Aortic smooth muscle cell (primary cell): ENCODE measurements at places on chromosomes 3 and 15. TPM values are rescaled to one million over a fixed set of nuclear protein-coding genes. Genes with fewer than 3 reads are reported as not detected.

Gene PLS1
- 0.37 and 0.66 TPM in 2 replicates for total RNA-seq

Gene GOLGA6A
- total RNA-seq = not detected in 2 replicates

Gene TBCCD1
- total RNA-seq = 14.7 and 14.9 TPM in 2 replicates

Gene NEIL1
- total RNA-seq = 5.0 and 5.3 TPM in 2 replicates

Gene RARB
- 1.2 and 6.9 TPM in 2 replicates for total RNA-seq

Gene CAMK2N2
- 0.50 and 0.66 TPM in 2 replicates for total RNA-seq
